ENCODE measurements at places on chromosomes 1 and 21.

DNA sequence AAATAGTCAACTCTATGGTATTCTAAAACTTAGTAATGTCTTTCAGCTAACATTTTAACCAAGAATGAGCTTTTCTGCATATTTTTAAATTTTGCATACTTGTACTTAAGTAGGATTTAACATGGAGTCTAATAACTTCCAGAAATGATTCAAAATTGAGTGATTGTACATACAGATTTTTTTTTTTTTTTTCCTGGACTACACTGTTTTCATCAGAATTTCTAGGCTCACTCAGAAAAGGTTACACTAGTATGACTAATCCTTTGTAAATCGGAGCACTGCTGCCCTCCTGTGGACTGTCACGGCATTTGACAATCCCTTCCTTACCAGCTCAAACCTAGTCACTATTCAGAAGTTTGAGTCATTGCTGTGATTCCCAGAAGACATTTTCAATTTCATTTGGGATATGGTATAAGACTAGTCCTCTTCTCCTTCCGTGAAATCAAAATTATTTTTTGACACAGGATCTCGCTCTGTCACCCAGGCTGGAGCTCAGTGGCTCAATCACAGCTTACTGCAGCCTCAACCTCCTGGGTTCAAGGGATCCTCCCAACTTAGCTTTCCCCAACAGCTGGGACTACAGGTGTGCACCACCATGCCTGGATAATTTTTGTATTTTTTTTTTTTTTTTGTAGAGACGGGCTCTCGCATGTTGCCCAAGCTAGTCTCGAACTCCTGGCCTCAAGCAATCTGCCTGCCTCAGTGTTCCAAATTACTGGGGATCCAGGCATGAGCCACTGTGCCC is 45.5 kb downstream of the CD46 start:
- DNase-seq, result peak; percentile 53

GRCh38 chr1:212452323-212453155 is 19.8 kb downstream of the NENF start:
- DNase-seq, result no peak

DNA sequence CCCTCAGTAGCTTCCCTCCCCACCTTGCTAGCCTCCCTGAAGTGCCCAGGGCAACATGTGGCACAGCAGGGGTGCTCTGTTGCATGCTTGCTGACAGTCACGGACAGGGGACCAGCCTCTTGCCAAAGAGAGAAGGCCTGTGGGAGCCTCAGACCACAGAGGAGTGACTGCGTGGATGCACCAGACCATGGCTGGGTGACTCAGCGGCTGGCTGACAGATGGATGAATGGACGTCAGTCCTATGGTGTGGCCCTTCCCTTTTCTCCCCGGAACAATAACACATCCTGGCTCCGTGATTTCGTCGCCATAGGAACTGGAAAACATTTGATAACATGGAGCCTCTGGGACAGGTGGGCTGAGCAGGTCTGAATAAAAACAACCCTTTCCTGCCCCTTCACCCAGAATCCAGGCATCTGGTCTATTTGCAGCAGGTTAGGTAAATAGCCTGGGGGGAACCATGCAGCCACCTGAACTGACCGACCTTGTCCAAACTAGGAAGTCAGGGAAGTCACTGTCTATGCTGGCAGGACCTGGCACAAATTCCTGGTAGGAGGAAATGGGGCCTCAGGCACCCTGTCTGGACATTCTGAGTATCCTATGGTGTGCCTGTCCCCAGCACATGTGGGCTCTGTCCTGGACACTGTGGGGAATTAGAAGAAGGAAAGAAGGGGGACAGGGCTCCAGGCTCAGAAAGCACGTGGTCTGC is 53.3 kb downstream of the NENF start:
- DNase-seq, result peak; percentile 93

GRCh38 chr1:154265586-154265985 is 6.8 kb upstream of the HAX1 start:
- no peak for DNase-seq

DNA sequence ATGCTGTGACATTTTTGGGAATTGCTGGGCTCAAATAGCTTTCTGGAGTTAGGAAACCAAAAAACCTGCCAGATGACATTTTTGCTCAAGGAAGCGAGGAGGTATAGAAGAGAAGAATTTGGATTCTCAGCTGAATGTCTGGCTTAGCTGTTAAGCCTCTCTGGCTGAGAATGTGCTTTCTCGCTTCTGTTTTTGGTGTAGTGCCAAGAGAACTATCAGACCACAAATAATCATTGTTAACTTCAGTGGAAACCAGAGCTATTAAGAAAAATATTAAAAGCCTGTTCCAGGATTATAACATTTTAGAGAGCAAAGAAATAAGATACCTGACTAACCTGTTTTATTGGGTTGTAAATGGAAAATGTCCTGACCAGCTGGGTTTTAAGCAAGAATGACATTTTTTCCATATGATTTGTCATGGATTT is 39.5 kb upstream of the DIPK1A start:
- DNase-seq, result no peak

DNA sequence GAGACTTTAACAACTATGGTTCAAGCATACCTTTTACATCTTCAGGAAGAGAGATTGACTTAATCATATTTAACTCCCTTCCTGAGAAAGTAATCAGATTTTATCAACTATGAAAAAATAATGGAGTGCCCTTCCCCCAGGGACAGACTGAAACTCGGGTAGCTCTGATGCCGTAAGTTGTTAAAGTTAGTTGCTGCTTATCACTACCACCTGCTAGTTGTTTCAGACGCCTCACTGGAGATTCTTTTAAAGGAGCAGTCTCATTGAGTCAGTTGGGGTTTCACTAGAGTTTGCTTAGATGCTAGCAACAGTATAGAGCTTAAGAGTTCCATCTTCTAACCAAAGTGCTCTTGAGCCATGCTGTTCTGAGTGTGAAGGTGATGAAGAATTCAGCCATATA is 17.0 kb upstream of the TRAF5 start:
- no peak for DNase-seq

DNA sequence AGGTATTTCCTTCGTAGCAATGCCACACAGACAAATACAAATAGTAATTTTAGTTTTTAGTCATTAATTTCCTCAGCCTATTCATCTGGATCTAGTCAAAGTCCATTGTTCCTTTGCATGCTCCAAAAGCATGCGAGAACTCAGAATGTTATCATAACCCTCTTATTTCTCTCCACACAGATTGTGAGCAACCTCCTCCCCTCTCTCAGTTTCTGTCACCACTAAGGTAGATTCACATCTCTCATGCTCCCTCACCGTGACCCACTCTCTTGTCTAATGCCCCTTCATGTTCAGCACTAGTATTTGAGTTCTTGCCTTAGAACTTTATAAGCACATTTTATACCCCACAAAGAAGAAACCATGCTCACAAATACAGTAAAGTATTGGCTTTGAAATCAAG is 582.4 kb downstream of the PLA2G4A start:
- DNase-seq, result no peak

GRCh38 chr1:81296601-81297000 is 504.1 kb upstream of the ADGRL2 start:
- peak; percentile 7 for DNase-seq

GRCh38 chr1:178341261-178341956 is 155.4 kb downstream of the CLEC20A start:
- peak; percentile 90 for DNase-seq

DNA sequence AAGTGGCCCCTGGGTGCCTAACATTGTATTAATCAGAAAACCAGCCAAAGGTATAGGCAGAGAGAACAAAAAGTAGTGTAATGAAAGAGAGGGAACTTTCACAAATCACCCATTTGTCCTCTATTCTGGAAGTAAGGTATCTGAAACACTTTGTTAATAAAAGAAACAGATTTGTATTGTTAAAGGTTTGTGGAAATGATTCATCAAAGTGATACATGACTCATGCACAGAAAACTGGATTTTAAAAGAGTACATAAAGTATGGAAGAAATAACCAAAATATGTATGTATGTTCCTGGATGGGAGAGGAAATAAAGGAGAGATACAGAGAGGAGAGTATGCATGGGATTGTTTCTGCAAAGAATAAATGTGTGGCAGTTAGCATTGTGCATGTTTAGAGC is 126.8 kb downstream of the RGS21 start:
- DNase-seq, result no peak
